ENCODE measurements at places on chromosomes 3 and 15.

DNA sequence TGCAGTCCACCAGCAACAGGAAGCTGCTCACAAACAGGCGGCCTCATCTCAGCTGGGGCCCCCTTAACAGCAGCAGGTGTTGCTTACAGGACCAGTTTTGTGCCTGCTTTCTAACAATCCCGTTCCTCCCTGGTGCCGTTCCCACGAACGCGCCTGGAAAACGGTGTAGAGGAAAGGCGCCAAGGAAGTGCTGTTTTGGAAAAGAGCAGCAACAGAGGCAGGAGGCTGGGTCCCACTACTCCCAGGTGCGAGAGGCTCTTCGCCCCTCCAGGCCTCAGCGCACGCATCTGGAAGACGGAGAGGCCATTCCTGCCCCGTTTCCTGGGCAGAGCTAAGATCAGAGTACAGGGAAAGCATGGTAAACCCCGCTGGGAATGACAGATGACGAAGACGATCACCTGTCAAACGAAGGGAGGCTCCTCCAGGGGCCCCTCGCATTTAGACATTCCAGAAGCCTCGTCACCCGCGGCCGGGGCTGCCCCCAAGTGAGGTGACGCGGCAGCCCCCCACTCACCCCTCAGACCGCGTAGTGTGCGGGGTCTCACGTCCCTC is 603 bp downstream of the SCAPER start:
- DNase-seq, result peak; percentile 29

GRCh38 chr3:71201939-71202338 is 381.6 kb downstream of the FOXP1 start:
- no peak for DNase-seq

GRCh38 chr3:194102436-194102835 is 33.5 kb upstream of the HES1 start:
- DNase-seq, result no peak

DNA sequence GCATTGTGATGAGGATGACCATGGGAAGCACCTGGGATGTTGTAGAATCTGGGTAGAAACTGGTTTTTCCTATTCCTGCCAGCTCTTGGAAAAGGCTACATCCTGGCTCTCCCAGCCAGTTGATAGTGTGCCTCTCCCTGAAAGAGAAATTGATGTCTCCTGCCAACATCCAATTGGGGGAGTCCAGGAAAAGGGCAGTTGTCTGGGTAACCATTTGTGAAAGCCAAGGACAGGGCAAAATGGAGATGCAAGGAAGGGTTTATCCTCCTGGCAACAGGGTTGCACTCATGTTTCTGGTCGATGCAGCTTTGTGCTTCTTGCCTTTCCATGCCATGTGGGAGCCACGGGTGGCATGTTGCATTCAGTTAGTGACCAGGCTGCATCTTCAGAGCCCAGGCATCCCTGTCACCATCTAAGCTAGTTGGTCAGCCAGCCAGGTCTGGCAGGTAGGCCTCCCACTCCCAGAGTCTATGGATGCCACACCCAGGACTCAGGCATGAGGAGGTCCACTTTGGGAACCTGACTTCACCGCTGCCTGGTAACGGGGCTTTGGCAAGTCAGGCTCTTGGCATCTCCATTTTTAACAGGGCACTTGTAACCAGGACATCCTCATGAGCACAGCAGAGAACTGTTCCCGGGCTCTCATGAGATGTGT is 153.5 kb downstream of the DNAJB8 start:
- DNase-seq, result no peak

GRCh38 chr3:72597756-72598195 is 250.5 kb downstream of the SHQ1 start:
- DNase-seq, result no peak

- DNase-seq, result no peak
Measured at GRCh38 chr15:66825731-66826130, 123.7 kb downstream of the SMAD6 start.

GRCh38 chr15:101172501-101173071 is 79.3 kb downstream of the CHSY1 start:
- DNase-seq, result no peak

DNA sequence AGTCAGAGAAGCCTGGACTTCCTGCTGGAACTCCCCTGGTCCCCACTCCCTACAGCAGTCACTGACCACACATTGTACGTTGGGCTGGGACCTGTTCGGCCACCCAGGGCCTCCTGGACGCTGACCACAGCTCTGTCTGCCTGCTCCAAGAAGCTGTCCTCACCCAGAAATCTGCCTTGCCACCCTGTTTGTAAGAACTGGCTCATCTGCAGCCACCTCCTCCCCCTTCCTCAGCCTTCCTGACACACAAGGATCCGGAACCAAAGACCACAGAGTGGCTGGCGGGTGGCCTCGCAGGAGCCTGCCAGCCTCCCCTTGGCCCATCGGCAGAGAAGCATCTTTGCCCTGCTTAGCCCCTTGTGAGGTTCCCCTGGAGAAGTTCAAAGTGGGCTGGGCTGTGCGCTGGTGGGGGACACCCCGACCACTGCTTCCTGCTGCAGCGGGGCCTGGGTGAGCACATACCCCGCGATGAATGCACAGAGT is 91.9 kb downstream of the PCSK6 start:
- no peak for DNase-seq

GRCh38 chr3:76065964-76066363 is 280.6 kb upstream of the ZNF717 start:
- DNase-seq, result no peak

DNA sequence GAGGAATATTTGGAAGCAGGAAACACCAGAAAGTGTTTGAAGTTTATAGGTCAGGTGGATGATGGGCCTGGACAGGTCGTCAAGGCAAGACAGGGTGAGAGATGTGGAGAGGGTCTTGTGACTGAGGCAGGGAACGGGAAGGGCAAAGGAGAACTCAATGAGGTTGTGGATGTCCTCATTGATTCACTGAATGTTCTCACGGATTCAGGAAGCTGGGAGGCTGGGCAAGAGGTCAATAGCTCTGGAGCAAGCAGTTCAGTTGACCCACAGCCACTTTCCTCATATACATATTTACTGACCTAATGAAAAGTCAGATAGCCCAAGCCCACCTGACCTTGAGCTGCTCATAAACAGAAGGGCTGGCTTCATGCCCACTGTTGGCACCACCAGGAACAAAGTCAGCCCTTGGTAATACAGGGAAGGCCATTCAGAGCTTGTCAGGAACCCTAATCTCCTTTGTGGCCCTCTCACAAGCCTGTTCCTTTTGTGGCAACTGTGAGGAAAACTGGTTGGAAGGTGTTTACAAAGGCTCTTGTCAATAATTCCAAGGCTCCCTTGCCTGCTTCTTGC is 31.6 kb downstream of the ARRDC4 start:
- no peak for DNase-seq

DNA sequence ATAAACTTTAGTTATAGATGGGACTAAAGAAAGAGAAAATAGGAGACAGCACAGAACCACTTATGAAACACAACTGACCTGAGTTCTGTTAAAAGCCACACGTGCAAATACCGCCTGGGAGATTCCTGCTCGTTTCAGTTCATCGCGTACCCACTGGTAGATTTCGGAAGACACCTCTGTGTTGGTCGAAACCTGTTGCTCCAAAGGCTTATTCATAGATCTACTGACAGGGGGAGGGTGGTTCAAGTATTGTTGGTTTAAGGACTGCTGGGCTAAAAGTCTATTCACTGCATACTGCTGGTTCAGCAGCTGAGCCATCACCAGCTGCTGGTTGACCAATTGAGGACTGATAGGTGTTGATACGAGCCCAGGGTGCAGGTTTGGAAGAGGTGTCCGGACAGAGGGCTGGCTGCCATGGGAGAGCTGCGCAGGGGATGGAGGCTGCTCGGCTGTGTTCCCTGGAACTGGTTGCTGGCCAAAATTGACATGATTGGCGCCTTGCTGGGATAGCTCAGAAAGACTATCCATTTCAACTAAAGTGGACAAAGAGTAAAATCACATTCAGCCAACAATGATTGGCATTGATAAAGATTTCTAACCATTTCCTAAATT is 30.6 kb downstream of the SATB1 start:
- DNase-seq, result no peak

GRCh38 chr3:161462138-161462537 is 34.5 kb upstream of the OTOL1 start:
- no peak for DNase-seq

- DNase-seq, result no peak
Measured at GRCh38 chr3:44128057-44128775, 113.5 kb upstream of the TOPAZ1 start.

GRCh38 chr3:190519886-190520285 is 6.0 kb downstream of the IL1RAP start:
- DNase-seq, result no peak

DNA sequence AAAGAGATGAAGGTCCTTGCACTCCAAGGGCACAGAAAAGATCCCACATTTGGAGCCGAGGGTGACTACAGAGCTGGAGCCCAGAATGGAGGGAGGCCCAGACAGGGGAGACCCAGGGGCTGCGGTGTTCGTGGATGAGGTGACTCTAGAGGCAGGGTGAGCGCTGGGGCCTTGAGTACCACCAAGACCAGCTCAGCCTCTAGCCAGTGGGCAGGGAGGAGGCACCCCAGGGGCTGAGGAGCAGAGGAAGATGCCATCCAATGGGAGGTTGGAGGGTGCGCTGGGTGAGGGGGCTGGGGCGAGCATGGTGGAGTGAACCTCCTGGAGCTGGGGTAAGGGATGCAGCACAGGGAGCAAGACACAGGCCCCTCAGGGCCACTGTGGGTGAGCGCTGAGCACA is 13.3 kb downstream of the RRP9 start:
- no peak for DNase-seq

DNA sequence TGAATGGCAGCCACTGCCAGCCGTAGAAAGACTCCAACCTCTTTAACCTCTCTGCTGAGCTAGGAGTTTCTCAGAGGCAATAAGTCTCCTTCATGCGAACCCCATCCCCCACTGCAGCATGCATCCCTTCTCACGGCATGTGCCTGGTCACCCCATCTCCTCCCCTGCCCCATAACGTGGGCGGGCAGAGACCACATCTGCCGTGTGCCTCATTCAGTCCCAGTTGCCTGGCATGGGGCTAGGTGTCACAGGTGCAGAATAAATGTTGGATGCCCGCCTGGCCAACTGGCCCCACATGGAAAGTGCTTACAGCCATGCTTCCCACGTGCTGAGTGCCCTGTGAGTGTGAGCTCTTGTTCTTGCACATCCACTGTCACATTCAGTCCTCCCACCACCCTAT is 43.5 kb upstream of the NTRK3 start:
- no peak for DNase-seq

DNA sequence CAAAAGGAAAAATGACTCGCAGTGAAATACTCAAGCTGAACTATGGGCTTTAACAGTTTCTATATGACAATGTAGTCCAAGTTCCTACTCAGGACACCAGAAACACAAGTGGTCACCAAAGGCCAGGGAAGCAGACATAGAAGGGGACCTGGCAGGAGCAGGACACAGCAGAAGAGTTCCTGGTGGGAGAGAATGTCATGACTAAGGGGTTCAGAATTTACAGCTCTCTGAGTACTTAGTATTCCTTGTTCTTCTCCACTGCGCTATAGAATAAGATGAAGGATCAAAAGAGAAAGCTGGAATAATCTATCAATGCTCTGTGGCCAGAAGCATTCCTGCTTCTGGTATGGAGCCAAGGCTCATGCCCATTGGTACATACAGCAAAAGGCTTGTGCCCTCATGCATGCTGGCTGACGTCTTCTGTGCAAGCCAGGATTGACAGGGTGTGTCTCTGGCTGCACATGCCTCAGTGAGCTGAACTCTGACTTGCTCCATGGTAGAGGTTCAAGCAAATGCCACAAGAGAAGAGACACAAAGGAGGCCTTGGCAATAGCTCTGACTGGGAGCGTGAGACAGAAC is 128.7 kb upstream of the SLC2A2 start:
- DNase-seq, result no peak

DNA sequence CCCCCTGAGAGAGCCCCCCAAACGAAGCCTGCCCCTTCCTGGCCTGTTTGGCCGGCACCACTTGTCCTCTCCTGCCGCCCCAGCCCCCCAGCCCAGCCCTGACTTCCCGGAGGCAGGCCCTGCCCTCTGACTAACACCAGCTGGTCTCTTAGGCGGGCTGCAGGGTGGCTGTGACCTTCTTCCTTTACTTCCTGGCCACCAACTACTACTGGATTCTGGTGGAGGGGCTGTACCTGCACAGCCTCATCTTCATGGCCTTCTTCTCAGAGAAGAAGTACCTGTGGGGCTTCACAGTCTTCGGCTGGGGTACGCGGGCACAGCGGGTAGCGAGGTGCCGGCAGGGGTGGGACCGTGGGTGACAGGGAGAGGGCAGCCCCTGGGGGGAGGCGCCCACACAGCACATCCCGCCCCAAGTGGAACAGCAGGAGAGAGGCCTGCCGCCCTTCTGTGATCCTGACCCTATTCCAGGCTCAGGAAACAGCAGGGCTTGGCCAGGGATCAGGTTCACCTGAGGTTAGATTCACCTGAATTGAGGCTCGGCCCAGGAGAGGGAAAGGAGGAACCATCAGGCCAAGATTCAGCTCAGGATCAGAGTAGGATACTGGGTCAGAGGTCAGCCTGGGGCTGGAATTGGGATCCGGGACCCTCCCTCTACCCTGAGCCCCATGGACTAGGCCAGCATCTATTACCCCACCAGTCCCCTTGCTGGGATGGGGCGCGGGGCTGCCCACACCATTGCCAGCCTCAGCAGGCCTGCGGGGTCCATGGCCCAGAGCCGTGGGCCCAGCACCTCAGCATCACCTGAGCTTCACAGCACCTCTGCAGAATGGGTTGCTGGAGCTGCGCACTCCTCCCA is 21.9 kb downstream of the PTH1R start:
- no peak for DNase-seq

- DNase-seq, result no peak
Measured at GRCh38 chr15:89391685-89392257, 57.1 kb upstream of the POLG start.

DNA sequence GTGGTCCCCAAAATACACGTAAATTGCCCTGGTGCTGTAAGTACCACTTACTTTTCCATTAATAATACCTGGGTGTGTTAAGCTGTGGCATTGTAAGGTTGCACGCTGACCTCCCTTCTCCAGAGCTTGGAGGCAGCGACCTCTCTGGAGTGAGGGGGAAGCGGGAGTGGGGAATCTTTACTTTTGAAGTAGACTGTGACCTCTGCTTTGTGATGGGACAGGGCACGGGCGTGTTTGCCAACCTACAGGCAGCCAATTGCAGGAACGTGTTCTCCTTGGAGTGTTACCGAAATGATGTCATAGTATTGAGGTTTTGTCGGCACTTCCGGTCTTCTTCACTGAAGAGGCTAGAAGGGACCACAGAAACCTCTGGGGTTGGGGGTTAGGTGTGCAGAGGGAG is 227.3 kb upstream of the C2CD4B start:
- DNase-seq, result peak; percentile 8

DNA sequence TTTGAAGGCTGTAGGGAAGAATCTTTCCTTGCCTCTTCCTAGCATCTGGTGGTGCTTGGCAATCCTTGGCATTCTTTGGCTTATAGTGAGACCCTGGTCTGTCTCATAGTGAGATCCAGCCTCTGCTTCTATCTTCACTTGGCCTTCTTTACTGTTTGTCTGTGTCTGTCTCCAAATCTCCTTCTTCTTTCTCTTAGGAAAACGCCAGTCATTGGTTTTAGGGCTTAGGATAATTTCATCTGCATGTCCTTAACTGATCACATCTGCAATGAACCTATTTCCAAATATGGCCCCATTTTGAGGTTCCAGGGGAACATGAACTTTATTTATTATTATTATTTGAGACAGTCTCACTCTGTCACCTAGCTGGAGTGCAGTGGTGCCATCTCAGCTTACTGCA is 25.8 kb downstream of the KAT2B start:
- no peak for DNase-seq

Measured in GM06990 (cell line).